Tongue (tissue), 3 donors: ENCODE measurements at places on chromosomes 16 and 17.

DNA sequence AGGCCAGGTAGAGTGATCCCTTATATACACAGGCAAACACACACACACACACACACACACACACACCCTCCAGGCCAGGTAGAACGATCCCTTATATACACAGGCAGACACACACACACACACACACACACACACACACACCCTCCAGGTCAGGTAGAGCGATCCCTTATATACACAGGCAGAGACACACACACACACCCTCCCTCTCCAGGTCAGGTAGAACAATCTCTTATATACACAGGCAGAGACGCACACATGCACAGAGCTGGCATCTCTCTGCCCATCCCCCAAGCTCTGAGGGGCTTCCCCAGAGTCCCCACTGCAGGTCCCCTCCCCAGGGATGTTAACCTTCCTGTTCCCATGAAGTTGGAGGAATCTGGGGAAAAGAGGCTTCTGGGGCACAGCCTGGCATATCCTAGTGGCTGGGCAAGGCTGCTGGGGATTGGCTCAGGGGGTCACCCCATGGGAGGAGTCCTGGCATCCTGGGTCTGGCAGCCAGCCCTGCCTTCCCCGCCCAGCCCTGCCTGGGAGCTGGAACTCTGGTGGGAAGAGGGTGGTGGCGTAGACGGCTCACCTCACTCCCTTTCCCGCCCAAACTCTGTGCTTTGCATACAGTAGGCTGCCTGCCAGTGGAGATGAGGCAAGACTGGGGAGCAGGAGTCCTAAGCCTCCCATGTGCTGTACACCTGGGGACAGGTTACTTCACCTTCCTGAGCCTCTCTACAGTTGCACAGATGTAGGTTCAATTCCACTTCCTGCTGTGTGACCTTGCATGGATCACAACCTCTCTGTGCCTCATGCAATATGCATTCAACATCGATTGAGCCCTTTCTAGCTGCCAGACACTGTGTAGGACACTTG is 41.8 kb downstream of the TEKT5 start:
- peak; percentile 43 for DNase-seq

DNA sequence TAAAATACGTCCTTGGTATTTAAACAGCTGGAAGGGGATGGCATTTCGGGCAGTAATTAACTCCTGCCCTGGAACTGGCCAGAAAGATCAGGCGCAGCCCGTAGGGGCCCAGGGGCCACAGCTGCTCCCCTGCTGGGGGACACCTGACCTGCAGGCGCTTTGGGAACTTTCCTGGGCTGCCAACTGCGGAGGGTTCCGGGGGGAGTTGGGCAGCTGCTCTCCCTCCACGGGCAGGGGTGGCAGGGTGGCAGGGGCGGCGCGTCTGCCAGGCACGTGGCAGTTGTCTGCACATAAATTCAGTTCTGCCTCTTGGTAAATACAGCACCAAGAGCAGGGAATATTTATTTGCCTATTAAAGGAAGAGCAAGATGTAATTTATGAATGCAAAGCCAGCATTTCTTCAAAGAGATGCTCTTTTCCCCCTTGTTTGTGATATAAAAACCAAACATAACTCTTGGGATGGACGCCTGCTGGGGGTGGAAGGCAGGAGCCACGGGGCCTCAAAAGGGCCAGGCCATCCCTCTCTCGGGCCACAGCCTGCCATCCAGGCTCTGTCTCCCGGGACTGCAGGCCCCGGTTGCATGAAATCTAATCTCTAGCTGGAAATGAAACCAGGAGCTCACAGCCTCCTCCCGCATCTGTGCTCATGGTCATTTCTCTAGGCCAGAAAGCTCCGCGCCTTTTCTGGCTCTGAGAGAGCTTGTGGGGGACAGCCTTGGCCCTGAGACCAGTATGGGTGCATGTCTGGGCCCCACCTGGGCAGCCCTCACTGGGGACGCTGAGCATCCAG is 29.9 kb upstream of the CHMP6 start:
- DNase-seq, result peak; percentile 83

- DNase-seq, result no peak
Measured at GRCh38 chr17:2292100-2292499, 11.5 kb downstream of the SMG6 start.

GRCh38 chr17:16933317-16934132 is 38.4 kb downstream of the TNFRSF13B start:
- DNase-seq, result no peak

- DNase-seq, result no peak
Measured at GRCh38 chr16:75588716-75589115, 22.5 kb downstream of the GABARAPL2 start.

DNA sequence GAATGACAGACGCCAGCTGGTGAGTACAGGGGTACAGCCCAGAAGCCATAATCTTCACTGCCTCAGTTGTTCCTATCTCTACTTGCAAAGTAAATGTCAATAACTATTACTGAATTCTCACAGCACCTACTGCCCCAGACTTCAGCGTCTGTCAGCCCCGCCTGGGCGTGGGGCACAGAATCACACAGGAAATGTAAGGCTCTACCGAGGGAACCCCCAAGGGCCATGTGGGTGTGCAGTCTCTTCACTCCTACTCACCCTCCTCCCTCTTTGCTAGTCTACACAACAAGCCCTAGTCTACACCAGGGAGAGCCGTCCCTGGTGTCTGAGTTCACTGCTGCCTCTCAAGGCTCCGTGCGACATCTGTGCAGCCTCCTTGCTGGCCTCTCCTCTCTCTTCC is 4.5 kb downstream of the NPTX1 start:
- no peak for DNase-seq

DNA sequence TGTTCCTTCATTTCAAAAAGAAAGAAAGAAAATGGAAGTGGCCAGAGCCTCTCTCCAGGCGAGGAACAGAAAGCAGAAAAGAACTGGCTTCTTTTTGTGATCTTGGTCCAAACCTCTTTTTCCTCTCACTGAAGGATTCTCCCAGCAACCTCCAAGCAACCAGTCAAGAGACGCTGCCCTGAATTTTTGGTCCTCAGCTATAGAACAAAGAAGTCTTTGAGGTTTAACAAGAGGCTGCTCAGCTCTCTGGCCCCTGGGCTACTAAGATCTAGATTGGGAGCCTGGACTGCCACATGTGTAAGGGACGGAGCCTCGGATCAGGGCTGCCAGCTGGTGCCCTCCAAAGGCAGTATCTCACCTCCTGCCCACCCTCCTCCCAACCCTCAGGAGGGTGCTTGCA is 62.6 kb downstream of the AXIN2 start:
- DNase-seq, result no peak

DNA sequence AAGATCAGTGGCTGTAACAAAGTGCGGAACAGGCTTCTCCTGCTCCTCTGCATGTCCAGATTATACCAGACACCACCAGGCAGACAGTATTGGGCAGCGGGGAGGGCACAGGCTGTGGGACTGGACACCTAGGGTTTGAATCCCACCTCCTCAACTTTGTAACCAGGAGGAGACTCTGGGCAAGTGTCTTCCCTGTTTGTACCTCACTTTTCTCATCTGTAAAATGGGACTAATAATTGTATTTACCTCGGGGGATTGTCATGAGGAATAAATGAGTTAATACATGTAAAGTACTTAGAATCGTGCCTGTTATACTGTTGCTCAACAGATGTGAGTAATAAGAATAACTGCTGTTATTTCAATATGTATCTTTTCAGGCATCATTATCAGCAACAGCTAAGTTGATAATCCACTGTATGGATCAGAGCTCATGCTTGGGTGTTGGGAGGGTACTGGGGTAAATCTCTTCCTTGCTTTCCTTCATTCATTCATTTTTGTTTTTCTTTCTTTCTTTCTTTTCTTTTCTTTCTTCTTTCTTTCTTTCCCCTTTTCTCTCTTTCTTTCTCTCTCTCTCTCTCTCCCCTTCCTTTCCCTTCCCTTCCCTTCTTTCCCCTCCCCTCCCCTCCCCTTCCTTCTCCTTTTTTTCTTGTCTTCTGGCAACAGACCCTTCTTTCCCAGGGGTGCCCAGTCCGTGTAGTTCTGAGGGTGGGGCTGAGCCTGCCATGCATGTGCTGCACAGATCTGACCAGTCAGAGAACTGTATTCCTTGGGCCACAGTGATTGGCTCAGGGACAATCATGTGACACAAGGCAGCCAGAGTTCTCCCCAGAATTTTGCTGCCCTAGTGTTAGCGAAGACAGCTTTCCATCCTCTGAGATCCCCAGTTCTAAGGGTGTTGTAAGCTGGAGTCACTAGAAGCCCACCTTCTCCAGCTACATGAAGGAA is 25.3 kb upstream of the BRD7 start:
- no peak for DNase-seq

- no peak for DNase-seq
Measured at GRCh38 chr17:70859829-70860228, 690.5 kb downstream of the KCNJ2 start.

DNA sequence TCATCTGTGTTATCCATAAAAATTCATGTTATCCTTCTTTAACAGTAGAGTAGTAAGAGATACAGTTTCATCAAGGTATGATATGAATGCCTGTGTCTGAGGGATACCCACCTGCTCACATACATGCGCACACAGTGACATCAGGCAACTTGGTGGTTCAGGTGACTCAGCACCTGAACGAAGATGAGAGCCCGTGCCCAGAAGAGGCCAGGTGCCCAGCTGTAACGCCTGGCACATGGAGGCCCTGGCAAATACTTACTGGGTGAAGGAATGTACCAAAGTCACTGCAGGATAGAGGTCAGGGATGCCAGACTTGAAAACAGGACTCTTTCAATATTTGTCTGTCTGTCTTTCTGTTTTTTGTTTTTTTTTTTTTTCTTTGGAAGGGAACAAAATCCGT is 72.6 kb upstream of the LGALS9 start:
- DNase-seq, result no peak

DNA sequence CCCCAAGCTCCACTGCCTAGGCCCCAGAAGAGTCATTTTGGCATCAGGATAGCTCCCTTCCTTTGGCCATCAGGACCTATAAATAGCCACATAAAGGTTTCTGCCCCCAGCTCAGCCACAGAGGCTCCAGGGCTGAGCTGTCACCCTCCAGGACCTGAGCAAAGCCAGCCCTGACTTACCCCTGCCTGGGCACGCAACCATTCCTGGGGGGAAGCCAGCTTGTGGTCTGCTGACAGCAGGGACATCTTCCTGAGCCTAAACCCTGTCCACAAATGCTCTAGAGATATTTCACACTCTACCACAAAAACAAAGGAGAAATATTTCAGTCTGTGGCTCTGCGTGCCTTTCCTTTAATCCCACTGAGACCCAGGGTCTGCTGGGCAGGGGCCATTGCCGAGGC is 123.7 kb upstream of the CCL2 start:
- DNase-seq, result no peak

DNA sequence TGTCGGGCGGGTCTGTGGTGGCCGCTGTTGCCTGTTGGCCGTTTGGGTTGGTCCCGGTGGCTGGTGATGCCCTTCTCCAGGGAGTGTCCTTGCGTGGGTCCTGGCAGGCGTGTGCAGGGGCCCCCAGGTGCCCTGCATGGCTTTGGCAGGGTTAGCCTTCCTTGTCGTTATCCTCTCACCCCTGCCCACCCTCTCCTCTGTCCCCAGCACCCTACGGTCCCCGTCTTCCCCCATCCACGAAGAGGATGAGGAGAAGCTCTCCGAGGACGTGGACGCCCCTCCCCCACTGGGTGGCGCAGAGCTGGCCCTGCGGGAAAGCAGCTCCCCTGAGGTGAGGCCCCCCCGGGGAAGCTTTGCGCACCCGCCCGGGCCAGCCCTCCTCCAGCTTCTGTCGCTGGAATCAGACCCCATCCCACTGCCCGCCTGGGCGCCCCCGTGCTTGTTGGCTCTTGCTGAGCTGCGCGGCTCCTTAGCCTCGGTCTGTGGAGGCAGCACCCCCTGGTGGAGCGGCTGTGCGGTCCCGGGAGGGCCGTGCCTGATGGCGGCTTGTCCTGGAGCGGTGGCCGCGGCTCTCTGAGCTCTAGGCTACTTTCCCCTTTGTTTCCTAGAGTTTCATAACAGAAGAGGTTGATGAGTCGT is 10.6 kb upstream of the NUDT16L1 start:
- peak; percentile 29 for DNase-seq

DNA sequence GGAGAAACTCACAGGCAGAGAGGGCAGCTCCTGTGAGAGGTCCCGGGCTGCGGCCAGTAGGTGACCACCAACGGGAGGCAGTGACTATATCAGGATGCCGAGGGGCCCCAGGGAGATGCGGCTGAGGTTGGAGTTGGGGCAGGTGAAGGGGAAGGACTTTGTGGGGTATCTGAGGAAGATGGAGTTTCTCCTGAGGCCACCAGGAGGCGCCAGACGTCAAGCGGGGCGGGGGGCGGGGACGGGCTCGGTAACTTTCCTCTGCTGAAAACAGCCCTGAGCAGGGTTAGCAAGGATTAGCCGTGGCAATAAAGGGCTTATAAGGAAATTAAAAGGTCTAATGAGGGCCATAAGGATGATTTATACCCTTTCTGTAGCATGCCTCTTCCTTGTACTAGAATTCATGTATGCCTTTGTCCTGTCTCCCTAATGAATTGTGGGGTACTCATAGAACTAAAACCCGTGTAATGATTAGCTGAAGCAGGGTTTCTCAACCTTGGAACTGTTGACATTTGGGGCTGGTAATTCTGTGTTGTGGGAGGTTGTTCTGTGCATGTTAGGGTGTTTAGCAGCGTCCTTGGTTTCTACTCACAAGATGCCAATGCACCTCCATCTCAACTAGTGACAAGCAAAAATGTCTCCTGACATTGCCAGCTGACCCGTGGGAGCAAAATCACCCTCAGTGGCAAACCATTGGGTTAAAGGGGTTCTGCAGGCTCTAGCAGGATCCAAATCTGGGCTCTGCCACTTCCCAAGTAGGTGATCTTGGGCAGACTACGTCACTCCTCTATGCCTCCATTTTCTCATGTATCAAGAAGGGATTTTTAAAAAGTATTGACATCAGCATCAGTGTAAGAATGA is 74.8 kb upstream of the GRIN2A start:
- peak; percentile 65 for DNase-seq

DNA sequence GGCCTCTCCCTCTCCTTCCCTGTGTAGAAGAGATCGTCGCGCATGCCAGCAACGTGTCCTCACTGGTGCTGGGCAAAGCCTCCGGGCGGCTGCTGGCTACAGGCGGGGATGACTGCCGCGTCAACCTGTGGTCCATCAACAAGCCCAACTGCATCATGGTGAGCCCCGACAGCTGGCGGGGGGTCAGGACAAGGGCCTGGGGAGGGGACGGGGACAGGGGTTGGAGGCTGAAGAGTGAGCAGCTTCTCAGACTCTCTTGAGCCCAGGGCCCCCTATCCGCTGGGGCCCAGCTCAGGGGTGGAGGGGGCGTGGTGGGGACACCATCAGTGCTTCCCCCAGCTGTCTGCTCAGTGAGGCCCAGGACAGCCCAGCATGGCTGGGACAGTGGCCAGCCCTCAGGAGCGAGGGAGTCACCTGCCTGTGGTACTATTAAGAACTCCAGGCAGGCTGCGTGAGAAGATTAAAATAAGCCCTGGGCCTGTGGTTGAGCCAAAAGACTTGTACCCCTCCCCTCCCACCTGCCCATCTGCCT is 6.2 kb downstream of the KATNB1 start:
- peak; percentile 83 for DNase-seq

DNA sequence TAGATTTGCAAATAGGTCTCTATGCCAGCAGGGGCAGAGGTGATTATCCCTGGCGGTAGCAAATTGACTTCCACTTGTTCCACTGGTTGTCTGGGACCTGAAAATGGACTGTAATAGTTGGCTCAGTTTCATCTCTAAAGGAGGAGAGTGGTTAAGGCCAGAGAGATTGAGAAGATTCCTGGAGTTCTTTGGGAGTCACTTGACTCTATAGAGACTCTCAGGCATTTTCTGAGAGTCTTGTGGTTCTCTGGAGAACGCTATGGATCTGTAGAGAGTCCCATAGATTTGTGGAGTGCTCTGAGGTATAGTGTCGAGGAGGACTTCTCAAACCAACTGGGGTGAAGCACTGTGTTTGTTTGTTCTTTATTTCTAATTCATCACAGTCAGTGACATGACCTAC is 8.9 kb upstream of the PMP22 start:
- DNase-seq, result no peak

- DNase-seq, result no peak
Measured at GRCh38 chr17:7367083-7367482, 12.1 kb downstream of the TMEM95 start.

- DNase-seq, result no peak
Measured at GRCh38 chr16:72560617-72561016, 388.7 kb upstream of the PMFBP1 start.
